Naive thymus-derived CD4-positive, alpha-beta T cell (primary cell): ENCODE measurements at places on chromosomes 2 and 18. TPM values are rescaled to one million over a fixed set of nuclear protein-coding genes. Genes with fewer than 3 reads are reported as not detected.

CIB4 gene
- not detected for total RNA-seq

SPATA3 gene
- total RNA-seq, result not detected

CHST9 gene
- total RNA-seq, result not detected

PXDN gene
- total RNA-seq, result not detected

ADAM17 gene
- total RNA-seq, result 45.2 TPM

DNA sequence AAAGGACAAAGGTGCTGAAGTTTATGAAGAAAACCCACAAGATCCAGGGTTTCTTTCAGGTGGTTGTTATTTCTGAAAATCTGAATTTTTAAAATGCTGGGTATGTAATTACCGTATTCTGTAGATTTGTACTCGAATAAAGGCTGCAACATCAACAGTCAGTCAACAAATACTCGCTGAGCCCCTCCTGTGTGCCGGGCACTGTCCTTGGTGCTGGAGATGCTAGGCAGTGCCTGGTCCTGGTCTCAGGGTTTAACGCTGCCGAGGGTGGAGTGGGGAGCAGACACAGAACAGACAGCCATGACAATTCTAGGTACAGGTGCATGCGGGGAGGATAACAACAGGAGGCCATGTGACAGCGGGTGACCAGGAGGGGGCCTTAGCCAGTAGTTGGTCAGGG, 27.2 kb upstream of the PDIA6 start:
- no peak overlapping the region for H3K4me3 ChIP-seq
- no peak overlapping the region for H3K27ac ChIP-seq
- H3K36me3 ChIP-seq, result no peaks in the 10 kb centered on the region
- H3K4me1 ChIP-seq, result no peaks in the 10 kb centered on the region
- DNase-seq, result no peak

DNA sequence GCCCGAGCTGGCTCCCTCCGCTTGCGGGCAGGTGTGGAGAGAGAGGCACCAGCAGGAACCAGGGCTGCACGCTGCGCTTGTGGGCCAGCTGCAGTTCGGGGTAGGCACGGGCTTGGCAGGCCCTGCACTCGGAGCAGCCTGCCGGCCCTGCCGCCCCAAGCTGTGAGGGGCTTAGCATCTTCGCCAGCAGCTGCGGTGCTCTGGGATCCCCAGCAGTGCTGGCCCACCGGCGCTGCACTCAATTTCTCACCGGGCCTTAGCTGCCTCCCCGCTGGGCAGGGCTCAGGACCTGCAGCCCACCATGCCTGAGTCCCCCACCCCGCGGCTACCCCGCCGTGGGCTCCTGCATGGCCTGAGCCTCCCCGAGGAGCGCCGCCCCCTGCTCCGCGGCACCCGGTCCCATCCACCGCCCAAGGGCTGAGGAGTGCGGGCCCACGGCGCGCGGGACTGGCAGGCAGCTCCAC, 434.4 kb upstream of the RGPD4 start:
- no peaks in the 10 kb centered on the region for H3K27me3 ChIP-seq
- no peak for DNase-seq
- no peaks in the 10 kb centered on the region for H3K36me3 ChIP-seq
- no peak overlapping the region for H3K4me3 ChIP-seq

GRCh38 chr2:24048769-24049484, 614 bp upstream of the FKBP1B start:
- H3K4me1 ChIP-seq, result peaks cover 4% of the 10 kb centered on the region
- no peaks in the 10 kb centered on the region for H3K36me3 ChIP-seq
- peak overlapping the region; percentile 47 for H3K4me3 ChIP-seq
- no peak overlapping the region for H3K27ac ChIP-seq
- DNase-seq, result no peak

DNA sequence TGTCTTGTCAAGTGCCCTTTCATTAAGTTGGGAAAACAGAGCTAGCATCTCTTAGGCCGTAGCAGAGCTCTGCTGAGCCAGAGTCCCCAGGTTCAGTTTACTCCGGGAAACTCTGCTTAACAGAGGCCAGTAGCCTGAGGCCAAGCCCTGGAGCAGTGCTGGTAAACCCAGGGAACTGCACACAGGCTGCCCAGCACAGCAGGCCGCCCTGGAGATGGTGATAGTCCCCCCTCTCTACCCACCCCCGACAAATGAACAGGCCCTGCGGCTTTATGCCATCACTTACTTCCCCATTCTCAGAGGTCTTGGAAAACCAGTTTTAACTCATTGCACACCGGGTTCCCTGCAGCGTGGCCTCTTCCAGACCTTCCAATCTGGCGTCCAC, 3.5 kb downstream of the CNNM4 start:
- H3K4me1 ChIP-seq, result peaks cover 48% of the 10 kb centered on the region
- H3K27me3 ChIP-seq, result no peaks in the 10 kb centered on the region
- H3K4me3 ChIP-seq, result peak overlapping the region; percentile 83

DNA sequence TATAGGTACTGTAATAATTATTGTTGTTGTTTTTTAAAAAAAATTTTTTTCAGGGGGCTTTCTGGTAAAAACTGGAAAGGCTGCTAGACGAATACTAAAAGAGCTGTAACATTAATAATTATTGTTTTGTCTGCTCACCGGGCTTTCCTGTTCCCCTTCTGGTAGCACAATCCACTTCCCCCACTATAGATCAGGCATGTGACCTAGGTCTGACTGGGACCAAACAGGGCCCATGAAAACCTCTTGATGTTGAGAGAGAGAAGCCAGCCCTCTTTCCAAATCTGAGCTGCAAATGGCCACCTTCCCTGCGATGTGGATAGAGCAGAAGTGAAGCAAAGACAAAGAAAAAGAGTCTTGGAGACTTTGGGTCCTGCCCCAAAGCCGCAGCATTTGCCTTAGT, 23.4 kb downstream of the SH2D6 start:
- DNase-seq, result no peak
- H3K4me3 ChIP-seq, result no peak overlapping the region
- no peaks in the 10 kb centered on the region for H3K36me3 ChIP-seq
- H3K27ac ChIP-seq, result no peak overlapping the region
- peaks cover 25% of the 10 kb centered on the region for H3K4me1 ChIP-seq

DNA sequence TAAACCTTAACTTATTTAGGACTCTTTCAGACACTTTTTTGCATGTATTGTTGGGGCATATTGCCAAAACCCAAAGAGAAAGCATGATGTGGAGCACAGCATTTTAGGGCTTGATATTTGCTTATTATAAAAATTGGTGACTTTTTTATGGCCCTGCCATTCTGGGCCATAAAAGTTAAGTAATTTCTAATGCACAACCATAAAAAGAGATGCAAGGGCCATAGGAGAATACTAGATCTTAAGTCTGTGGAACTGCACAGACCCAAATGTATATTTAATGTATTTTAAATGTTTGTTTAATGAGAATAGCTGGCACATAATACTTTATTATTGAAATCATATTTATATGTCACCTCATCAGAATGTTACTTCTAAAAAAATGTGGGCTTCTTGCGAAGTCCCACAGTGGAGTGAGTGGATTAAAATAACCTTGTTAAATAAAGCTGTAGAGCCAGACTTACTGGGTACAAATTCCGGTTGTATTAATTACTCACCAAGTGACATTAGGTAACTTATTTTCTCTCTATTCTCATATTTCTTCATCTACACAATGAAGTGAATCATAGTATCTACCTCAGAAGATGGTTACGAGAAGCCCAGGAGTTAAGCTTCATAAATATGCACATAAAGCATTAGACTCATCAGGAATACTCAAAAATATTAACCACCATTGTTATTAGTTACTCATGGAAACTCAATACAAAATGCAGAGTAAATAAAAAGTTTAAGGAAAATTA, 52.2 kb downstream of the HNMT start:
- no peak for DNase-seq
- H3K4me1 ChIP-seq, result no peaks in the 10 kb centered on the region
- H3K27me3 ChIP-seq, result no peaks in the 10 kb centered on the region
- no peak overlapping the region for H3K4me3 ChIP-seq

- H3K36me3 ChIP-seq, result no peaks in the 10 kb centered on the region
- no peaks in the 10 kb centered on the region for H3K4me1 ChIP-seq
- no peaks in the 10 kb centered on the region for H3K27me3 ChIP-seq
- no peak overlapping the region for H3K4me3 ChIP-seq
Measured at GRCh38 chr2:235600406-235600805, 106.6 kb downstream of the AGAP1 start.

DNA sequence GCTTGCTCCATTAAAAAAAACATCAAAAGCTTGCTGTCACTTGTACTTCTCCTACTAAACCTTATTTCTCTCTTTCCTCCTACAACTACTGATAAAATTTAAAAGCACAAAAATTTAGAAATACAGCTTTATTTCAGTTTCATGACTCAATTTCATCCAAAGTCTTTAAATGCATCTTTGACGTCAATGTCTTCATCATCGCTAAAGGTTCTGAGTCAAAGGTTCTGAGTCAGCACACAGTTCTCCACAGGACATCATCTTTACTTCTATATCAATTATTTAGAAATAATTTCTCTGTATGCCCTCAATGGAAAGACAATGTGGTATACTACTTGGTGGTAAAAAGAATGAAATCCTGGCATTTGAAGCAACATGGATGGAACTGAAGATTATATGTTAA, 163.9 kb upstream of the DNMT3A start:
- no peak for DNase-seq
- H3K27me3 ChIP-seq, result no peaks in the 10 kb centered on the region
- H3K4me1 ChIP-seq, result no peaks in the 10 kb centered on the region
- H3K36me3 ChIP-seq, result no peaks in the 10 kb centered on the region
- no peak overlapping the region for H3K27ac ChIP-seq

DNA sequence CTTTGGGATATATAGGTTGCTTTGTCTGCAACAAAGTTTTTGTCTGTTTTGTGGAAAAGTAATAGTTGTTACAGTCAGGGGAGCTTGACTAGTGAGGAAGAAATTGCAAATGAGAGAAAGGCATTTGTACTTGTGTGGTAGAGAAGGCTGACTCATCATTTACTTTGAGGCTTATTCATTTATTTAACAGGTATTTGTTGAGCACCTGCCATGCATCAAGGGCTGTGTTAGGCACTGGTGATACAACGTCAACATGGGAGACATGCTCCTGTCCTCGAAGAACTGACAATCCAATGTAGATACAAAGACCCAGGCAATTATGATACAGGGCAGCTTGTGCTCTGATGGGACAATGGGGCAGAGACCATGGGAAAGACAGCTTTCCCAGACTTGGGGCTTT, 79.5 kb downstream of the UPP2 start:
- no peak for DNase-seq
- H3K27ac ChIP-seq, result no peak overlapping the region
- no peaks in the 10 kb centered on the region for H3K36me3 ChIP-seq
- no peaks in the 10 kb centered on the region for H3K4me1 ChIP-seq
- no peak overlapping the region for H3K4me3 ChIP-seq

DNA sequence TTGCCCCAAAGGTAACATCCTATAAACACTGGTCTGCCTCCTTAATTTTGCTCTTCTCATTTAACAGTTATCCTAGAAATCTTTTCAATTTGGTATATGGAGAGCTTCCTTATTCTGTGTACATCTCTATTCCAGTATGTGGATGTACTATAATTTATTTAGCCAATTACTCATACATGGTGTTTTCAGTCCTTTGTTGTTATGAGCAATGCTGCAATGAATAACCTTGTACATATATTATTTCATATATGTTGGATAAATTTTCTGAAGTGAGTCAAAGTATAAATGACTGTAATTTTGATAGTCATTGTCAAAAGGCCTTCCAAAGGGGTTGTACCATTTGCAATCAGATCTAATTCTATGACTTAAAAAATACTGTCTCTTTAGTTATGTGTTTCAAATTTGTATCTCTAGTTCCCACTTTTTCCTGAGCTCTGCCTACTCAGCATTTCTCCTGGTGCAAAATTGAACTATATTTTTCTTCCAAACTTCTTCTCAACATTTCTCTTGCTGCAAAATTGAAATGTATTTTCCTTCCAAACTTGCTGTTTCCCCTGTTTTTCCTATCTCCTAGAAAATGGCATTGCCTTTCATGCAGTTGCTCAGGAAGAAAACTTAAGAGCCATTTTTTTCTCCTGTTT, 153.3 kb upstream of the OTX1 start:
- H3K4me1 ChIP-seq, result no peaks in the 10 kb centered on the region
- no peaks in the 10 kb centered on the region for H3K27me3 ChIP-seq
- no peak for DNase-seq
- H3K36me3 ChIP-seq, result no peaks in the 10 kb centered on the region

DNA sequence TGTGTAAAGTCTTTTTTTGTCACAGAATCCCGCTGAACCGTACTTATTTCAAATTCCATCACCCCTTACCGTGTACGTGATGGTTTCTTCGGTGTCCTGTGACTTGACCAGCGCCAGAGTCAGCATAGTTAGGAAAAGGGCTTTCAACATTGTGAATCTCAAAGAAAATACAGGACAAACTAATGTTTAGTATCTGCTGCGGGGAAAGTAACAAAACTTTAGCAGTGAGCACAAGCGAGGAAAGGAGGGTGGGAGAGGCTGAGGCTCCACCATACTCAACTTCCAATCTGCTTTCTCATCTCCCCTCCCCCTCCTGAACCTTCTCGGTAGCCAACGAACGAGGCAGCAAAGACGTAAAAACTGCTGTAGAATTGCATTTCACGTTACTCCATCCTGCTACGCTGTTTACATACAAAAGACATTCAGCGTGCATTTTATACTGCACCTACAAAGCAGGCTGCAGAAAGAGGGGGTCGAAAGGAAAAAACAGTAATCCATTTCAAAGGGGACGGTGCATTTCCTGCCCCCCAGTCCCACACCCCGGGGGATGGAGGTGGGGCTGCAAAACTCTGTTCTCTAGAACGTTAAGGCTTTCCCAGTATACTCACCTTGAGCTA, 1.2 kb downstream of the EFEMP1 start:
- H3K36me3 ChIP-seq, result no peaks in the 10 kb centered on the region
- H3K27ac ChIP-seq, result no peak overlapping the region
- DNase-seq, result no peak
- no peaks in the 10 kb centered on the region for H3K27me3 ChIP-seq
- no peaks in the 10 kb centered on the region for H3K4me1 ChIP-seq
- no peak overlapping the region for H3K4me3 ChIP-seq
